H7 (cell line): ENCODE measurements at places on chromosomes 7 and 10.
A peak's percentile ranks its signal among the peaks of the same experiment; 100 is the strongest.

DNA sequence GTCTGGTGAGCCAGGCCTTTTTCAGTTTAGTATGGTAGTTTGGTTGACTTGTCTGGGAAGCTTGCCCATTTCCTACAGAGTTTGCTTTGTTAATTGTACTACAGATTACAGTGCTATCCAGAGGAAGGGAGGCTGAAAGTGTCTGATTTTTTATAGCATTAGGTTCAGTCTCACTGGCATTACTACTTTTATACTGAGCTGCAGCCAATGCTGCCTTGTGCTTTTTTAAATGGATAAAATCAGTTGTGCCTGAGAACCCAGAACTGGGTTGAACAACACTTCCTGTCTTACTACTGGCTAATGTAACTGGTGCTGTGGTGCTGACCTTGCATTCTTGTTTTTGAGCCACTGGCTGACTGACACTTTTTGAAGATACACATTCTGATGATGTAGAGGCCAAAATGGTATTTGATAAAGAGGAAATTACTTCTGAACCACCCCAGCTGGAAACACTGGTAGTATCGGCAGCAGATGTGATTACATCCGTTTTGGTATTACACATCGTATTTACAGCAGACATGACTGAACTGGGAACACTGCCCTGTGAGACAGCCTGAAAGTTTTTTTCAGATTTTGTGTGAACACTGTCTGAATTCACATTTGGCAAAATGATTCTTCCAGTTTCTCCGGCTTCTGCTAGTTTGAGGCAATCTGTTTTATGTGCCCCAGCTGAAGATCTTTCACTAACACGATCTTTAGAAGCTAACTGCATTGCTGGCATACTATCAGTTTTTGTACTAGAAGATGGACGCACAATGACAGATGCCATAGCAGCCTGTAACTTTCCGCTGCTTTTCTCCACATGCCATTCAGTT lies 74.1 kb downstream of the NRBF2 start:
- no peak for DNase-seq

DNA sequence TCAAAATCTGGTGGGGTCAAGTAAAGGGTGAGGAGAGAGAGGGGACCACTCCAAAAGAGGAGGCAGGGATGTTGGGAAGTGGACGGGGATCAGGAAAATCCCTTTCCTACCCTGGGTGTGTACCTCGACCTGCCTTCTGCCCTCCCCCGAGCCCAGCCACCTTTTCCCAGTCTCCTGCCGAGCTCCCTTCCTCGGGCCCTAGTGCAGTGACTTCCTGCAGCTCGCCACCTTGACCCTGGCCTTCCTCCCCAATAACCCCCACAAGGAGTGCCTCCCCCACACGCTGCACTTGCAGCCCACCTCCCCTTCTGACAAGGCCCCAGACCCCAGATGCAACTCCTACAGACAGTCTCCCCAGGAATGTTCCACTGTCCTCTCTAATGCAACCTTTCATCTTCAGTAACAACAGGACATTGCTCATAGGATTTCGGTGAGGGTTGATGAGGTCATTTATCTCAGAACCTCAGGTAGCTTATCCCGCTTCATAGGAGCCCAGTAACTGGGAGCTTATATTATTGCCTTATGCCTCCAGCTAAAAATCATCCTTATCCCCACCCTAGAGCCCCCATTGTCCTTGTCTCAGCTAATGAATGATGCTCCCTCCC lies 90.1 kb downstream of the MKI67 start:
- no peak for DNase-seq

GRCh38 chr10:123848564-123849457 lies 42.8 kb downstream of the CPXM2 start:
- DNase-seq = no peak

- peak; percentile 40 for DNase-seq
Measured at GRCh38 chr7:142301923-142302550, 44.2 kb upstream of the PRSS58 start.

GRCh38 chr10:89522463-89522862 lies 12.9 kb downstream of the SLC16A12 start:
- no peak for DNase-seq
